ENCODE measurements at places on chromosomes 4 and X.
A peak's percentile ranks its signal among the peaks of the same experiment; 100 is the strongest.

DNA sequence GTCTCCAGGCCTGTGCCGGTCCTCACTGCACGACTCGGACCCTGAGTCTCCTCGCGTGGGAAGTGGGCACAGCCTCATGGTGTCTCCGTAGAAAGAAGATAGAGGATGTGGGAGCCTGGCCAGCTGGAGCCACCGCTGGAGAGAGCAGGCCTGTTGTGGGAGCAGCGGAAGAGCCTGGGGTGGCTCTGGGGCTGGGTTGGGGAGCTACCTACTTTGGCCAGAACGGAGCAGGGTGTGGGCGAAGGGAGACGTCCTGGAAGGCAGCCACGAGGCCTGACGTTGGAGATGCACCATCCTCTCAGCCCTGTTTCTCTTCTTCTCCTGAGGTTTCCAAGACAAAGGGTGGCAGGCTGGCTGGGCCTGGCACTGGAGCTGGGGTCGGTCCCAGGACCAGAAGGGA is 93.8 kb downstream of the SORCS2 start:
- DNase-seq, result no peak

DNA sequence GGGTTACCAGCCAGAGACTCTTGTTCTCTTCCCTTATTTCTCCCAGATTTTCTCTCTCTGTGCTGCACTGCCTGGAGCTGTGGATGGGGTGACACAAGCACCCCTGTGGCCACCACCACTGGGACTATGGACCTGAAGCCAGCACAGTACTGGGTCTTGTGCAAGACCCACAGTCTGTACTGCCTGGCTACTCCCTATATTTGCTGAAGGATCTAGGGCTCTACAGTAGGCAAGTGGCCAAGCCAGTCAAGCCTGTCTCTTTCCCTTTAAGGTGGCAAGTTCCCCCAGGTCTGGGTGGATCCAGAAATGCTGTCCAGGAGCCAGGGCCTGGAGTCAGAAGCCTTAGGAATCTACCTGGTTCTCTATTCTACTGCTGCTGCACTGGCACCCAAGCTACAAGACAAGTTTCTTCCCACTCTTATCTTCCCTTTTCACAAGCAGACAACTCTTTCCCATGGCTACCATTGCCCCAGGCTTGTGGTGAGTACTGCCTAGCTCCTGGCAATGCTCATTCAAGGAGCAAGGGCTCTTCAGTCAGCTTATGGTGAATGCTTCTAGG is 28.4 kb upstream of the CT47A1 start:
- DNase-seq, result no peak

DNA sequence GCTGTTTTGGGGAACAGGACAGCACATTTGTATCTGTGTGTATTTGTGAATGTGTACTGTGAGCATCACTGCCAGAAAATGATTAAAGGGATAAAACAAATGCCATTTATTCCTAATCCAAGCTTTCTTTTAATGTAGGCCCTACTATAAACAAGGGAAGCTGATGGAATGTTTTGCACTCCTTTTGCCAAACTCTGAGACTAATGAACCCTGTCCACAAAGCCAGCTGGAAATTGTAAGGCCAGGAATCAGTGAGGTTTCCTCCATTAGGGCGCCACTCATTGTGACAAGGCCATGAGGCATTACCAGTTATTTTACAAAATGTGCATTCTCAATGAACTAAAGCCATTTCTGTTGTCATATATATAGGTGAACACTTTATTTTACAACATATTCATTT is 163.0 kb upstream of the NAP1L5 start:
- no peak for DNase-seq

DNA sequence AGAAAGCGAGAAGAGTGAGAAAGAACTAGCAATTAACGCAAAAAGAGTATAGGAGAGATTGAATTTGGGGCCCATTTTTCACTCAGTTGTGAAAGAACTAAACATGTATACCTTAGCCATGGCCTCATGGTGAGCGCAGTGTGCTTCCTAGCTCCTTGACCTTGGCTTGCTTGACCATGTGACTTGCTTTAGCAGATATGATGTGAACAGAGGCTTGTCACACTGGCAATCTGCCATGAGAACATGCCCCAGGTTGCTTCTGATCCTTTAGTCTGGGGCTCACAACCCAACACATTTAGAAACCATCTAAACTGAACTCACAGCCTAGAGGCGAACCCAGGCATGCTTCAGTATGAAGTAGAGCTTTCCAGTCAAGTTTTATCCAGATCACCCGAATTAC is 260.1 kb upstream of the FTHL17 start:
- no peak for DNase-seq

DNA sequence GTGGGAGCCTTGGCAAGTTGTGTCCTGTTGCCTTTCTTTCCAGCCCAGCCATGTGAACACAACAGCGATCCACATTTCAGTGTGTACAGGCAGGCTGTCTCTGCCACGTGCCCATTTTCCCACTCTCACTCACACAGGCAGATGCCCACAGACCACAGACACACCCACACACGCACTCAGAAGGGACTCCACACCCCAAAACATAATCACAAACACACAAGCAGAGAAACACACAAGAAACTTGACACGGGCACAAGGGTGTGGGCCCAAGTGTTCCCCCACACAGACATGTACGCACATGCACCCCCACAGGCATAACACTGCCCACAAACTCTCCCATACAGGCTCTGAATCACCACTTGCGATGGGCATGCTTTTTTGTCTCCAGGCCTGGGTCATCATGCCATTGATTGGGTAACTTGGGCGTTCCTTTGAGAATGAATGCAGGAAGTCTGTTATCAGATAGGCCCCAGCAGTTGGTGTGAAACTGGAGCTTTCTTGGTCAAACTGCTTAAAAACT is 84.3 kb downstream of the NBDY start:
- DNase-seq, result no peak

DNA sequence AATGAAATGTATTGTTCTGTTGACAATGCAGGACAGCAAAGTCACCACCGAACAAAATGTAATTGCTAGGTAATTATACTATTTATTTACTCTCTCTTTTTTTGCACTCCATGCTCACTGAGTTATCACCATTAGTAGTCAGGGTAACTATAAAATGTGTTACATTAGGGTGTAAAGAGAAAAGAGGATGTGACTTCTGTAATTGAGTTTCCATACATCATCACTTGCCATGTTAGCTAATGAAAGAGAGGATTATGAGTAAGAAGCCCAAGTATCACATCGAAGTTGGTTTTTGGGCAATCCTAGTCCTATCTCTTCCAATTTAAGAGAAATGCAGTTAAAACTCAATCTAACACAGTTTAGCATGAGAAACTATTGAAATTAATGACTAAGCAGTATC is 7.6 kb downstream of the ZXDA start:
- peak; percentile 73 for DNase-seq
